ENCODE measurements at places on chromosomes 13 and 19.
A peak's percentile ranks its signal among the peaks of the same experiment; 100 is the strongest.

- DNase-seq = no peak
Observed at GRCh38 chr13:37526710-37527473, 71.7 kb downstream of the POSTN start.

DNA sequence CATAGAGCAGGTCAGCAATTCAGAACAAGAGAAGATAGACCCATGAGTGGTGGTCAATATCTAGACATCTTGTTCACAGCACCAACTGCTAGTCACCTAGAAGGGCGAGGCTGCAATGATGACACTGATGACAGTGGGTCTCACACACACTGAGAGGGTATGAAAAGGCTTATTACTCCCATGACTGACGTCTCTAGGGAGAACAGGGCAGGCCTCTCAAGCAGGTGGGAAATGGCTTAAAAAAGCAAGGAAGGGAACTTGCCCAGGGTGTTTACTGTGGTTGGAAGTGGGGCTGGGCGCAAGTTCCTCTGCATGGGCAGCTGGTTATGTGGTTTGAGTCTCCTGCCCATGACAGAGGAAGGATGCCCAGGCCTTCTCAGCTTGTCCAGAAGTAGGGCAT lies 33.8 kb downstream of the ZNF44 start:
- DNase-seq = no peak

DNA sequence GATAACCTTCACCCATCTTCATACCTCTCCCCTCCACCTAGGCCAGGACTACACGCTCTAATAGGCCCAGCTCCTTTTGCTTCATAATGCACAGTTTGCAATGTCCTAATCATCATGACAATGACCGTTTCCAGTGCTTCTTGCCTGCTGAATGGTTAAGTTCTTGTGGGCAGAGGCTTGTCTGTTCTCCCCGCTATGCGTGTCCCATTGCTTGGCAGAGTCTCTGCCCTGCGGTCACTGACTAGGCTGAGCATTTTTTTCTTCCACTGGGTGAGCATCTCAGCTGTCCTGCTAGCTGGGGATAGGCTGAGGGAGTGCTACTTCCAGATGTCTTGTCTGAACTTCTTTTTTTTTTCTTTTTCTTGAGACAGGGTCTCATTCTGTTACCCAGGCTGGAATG lies 314.7 kb downstream of the UQCRFS1 start:
- DNase-seq = no peak

DNA sequence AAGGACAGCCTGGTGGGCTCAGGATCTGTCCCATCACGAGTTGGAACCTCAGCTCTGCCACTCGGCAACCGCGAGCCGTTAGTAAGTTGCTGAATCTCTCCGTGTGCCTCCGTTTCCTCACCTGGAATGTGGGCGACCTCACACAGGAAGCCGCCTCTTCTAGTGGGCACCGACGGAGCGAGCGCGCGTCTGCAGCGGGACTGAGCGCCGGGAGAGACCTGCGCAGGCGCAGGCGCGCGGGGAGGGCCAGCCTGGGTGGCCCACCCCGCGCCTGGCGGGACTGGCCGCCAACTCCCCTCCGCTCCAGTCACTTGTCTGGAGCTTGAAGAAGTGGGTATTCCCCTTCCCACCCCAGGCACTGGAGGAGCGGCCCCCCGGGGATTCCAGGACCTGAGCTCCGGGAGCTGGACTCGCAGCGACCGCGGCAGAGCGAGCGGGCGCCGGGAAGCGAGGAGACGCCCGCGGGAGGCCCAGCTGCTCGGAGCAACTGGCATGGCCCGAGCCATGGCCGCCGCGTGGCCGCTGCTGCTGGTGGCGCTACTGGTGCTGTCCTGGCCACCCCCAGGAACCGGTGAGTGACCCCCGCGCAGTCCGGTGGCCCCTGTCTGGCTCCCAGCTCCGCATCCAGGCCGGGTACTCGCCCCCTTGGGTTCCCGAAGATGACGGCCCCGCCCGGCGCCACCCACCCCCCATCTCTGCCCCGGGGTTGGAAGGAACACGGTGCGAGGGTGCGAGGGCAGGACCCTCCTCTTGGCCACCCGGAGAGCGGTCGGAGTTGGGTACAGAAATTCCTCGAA lies at the start of gene PVR:
PVR (plus strand) TSS at position 306 of the 797 bp plus-strand sequence; CDS start at position 493, 187 bp downstream.
- peak; percentile 14 for DNase-seq

DNA sequence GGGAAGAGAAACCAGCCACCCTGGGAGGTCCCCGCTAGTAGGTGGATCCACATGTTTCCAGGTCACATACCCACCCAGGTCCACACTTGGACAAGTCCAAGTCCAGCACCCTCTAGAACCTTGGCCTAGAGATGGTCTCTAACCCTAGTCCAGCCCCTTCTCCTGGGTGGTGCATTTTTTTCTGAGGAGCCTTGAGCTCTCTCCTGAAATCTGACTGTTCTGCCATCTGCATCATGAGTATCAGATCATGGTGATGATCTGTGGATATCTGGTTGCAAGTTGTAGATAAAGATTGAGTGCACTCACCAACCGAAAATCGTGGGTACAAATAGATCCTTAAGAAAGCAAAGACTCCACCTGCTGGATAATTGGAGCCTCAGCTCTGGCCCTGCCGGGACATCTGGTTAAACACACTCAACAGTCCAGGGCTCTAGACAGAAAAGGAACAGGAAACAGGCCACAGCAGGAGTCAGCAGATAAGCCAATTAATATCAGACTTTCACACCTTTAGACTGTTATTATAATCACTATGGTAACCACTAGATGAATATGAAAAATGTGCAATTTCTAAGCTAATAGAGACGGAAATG lies 41.1 kb downstream of the GPR12 start:
- DNase-seq = peak; percentile 16

DNA sequence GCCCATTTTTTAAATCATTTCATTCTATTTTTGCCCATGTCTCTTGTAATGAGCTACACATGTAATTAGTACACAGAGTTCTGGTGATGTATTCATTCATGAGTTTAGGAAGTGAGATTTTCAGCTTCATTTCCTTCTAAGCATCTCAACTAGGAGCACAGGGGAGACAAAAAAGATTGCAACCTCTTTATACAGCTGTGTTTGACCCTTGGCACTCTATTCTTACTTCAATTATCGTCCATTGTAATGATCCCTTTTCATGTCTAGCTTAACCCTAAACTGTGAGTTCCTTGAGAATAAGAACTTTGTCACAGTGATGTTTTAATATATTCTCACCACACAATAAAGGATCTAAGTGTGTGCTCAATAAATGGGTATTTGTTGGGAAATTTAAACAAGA lies 67.1 kb downstream of the GPC6 start:
- no peak for DNase-seq

DNA sequence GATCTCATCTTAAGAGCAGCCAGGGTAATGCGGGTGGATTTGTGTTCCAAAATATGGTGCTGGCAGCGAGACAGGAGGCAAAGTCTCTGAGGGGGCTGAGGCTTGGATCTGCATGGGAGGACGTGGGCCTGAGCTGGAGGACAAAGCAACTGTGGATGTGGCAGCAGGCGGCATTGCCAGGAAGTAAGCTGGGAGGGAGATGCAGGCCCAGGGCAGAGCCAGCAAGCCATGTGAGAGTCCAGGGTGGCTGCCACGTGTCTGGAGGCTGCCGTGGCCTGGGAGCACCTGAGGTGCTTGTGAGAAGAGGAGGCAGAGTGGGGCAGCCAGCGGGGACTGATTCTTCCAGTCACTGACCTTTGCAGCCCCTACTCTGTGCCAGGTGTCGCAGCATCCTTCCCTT lies 52.0 kb downstream of the DPF1 start:
- no peak for DNase-seq

DNA sequence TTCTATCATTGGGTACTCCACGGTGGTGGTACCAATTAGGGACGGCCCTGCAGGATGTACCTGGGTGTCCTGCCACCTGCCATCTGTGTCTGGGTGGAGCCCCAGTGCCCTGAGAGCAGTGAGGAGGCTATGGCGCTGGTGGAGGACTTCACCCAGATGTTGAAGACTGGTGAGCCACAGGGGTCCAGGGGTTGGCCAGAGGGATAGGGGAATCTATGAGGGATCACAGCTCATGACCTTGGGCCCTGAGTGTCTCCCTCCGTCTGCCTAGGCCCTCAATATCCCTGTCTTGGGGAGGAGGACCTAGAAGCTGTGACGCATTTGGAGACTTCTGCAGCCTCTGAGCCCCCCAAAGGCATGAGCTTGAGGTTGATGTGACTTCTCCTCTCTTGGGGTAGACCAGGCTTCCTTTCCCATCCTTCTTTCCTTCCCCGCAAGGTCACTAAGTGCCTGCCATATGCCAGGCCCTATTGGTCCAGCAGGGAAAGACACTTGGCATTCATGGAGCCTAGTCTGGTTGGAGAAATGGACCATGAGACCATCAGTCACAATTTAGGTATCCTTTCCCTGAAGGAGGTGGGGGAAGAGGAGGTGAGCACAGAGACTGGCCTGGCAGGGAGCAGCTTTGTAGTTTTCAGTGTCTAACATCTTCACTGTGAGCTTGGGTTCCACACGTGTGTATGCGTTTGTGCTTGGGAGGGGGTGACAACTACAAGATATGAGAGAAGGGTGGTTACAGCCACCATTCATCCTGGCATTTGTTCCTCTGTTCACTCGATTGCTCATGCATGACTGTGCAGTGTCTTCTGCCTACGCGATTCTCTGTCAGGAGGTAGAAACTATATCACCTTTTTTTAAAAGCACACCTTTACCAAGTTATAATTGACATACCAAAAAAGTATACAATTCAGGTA lies 5.1 kb upstream of the MZF1 start:
- no peak for DNase-seq

DNA sequence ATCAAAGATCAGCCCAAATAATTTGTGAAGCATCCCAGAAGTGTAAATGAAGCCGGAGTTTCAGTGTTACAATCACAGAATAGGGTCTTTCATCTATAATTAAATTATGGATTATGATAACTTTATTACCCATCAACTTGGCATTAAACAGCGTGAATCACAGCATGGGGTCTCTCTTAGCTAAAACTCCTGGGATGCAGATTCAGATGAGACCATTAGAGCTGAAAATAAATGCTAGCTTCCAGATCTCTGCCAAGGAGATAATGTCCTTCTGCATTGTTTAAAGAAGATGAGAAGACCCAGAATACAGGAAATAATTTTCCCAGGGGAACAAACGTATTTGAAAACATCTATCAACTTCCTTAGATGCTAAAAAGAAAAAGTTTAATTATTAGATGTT lies 546.0 kb upstream of the PCDH9 start:
- no peak for DNase-seq

- no peak for DNase-seq
Observed at GRCh38 chr13:45863709-45864590, 12.4 kb upstream of the SIAH3 start.

GRCh38 chr19:44955505-44956439 lies 592 bp downstream of the CLPTM1 start:
- no peak for DNase-seq

DNA sequence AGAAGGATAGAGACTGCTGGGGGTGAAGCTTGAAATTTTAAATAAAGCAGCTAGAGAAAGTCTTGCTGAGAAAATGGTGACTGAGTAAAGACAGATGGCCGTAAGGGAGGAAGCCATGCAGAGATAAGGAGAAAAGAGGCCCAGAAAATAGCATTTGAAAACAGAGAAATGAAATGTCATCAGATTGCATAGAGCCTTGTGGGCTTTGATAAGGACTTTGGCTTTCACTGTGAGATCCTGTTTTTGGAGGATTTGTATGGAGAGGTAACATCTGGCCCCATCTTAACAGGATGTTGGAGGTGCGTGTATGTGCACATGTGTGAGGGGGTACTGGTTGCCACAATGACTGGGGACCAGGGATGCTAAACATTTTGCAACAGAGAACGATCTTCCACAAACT lies 19.5 kb upstream of the ATP8A2 start:
- no peak for DNase-seq

DNA sequence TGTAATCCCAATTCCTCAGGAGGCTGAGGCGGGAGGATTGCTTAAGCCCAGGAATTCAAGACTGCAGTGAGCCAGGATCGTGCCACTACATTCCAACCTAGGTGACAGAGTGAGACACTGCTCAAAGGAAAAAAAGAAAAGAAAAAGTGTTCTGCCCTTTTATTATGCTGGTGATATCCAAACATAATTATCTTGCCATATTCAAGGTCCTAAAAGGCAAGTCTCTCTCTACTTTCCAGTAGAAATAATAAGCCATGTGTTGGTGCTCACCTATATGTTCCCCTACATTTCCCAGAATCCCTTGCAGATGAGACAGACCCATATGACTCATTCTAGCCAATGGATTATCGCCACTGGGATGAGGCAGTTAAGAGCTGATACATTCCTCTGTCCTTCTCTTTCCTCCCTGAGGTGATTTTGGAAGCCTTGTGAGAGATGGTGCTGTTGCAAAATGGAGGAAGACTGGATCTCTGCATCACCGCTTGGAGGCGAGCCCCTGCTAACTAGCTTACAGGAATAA lies 58.3 kb upstream of the MRI1 start:
- DNase-seq = no peak

GRCh38 chr13:89550938-89551337 lies 1796.5 kb upstream of the MIR17HG start:
- no peak for DNase-seq

GRCh38 chr13:49140910-49141611 lies 79.1 kb upstream of the MLNR start:
- no peak for DNase-seq

- DNase-seq = no peak
Observed at GRCh38 chr13:78595495-78596398, 7.6 kb downstream of the POU4F1 start.

DNA sequence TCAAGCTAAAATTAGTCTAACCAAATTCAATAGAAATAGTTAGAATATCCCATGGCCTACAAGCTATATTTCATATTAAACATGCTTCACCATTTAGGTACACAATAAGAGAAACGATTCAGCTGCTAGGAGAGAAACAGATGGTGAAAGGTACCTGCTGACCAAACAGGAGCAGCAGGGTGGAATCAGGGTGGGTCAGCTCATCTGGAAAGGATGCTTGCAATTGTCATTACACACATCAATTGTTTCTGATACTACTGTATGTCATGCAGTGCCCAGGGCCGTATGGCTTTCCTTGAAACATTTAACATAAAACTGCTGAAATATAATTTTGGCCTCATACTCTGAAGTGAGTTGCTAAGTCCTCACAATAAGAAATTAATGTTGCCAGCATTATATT lies 776.0 kb downstream of the DACH1 start:
- no peak for DNase-seq

DNA sequence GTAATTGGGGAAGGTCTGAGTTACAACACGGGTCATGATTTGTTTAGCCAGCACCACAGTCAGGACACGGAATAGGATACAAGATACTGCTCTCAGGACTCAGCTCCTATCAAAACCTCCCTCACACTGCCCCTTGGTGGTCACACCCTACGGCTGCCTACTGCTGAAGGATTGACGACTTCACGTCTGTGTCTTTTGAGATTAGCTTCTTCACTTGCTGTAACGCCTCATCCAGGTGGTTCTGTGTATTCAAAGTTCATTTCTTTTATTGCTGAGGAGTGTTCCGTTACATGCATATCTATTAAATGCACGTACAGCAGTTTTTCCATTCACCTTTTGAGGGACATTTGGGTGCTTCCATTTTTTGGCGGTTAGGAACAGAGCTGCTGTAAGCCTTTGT lies 46.3 kb downstream of the URI1 start:
- DNase-seq = no peak

GRCh38 chr13:106401081-106401480 lies 134.4 kb downstream of the EFNB2 start:
- no peak for DNase-seq

- no peak for DNase-seq
Observed at GRCh38 chr19:10612499-10613119, 12.7 kb upstream of the SLC44A2 start.
